Liver (tissue), 10 donors: ENCODE measurements at places on chromosomes 11 and 22. TPM values are rescaled to one million over a fixed set of nuclear protein-coding genes. Genes with fewer than 3 reads are reported as not detected.

GRCh38 chr11:33315822-33316221, 58.6 kb downstream of the HIPK3 start:
- H3K4me1 ChIP-seq, result peaks cover 5% of the 10 kb centered on the region
- no peak for DNase-seq
- H3K4me3 ChIP-seq, result no peak overlapping the region
- no peaks in the 10 kb centered on the region for H3K27me3 ChIP-seq
- H3K36me3 ChIP-seq, result no peaks in the 10 kb centered on the region

- H3K4me1 ChIP-seq, result peaks cover 10% of the 10 kb centered on the region
- DNase-seq, result no peak
- no peaks in the 10 kb centered on the region for H3K36me3 ChIP-seq
- H3K27me3 ChIP-seq, result peaks cover 7% of the 10 kb centered on the region
These were observed 942 bp upstream of the TSPAN18 start for GRCh38 chr11:44725757-44726282.

DNA sequence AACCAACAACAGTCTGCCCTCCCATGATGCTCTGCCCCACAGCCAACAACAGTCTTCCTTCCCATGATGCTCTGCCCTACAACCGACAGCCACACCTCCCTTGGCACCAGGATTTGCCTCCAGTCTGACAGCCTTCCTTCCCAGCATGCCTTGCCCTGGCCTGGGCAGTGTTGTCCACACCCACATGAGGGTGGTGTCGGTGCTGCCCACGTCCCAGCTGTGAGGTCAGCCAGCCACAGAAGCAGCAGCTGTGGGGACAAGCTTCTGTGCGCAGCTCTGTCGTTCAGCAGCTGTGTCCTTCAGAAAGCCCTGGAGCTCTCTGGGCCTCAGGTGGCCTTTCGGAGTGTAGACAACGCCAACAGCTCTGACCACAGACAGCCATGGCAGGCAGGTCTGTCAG, 1378.9 kb downstream of the BRD1 start:
- DNase-seq, result no peak
- no peaks in the 10 kb centered on the region for H3K4me1 ChIP-seq
- H3K4me3 ChIP-seq, result no peak overlapping the region
- no peak overlapping the region for H3K27ac ChIP-seq
- H3K36me3 ChIP-seq, result no peaks in the 10 kb centered on the region

Gene SEZ6L
- total RNA-seq, result under 0.01 TPM
